ENCODE measurements at places on chromosomes 1 and 21.

DNA sequence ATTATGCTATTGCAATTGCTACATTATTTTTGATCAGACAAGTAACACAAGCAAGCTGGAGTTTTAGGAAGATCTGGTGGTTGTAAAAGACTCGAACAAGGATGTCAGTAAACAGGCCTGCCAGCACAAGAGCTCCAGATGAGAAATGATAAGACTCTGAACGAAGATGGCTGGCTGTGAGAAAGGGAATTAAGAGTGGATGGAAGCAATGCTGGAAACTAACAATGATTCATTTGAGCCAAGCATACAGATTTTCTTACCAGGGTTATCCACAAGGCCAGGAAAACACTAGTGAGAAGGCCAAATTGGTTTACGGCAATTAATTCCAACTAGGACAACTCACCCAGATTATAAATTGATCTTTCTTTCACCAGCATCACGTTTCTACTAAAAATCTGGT is 54.2 kb downstream of the NRIP1 start:
- DNase-seq: no peak

- DNase-seq: no peak
Observed at GRCh38 chr1:3454811-3455618, 550 bp downstream of the ARHGEF16 start.

DNA sequence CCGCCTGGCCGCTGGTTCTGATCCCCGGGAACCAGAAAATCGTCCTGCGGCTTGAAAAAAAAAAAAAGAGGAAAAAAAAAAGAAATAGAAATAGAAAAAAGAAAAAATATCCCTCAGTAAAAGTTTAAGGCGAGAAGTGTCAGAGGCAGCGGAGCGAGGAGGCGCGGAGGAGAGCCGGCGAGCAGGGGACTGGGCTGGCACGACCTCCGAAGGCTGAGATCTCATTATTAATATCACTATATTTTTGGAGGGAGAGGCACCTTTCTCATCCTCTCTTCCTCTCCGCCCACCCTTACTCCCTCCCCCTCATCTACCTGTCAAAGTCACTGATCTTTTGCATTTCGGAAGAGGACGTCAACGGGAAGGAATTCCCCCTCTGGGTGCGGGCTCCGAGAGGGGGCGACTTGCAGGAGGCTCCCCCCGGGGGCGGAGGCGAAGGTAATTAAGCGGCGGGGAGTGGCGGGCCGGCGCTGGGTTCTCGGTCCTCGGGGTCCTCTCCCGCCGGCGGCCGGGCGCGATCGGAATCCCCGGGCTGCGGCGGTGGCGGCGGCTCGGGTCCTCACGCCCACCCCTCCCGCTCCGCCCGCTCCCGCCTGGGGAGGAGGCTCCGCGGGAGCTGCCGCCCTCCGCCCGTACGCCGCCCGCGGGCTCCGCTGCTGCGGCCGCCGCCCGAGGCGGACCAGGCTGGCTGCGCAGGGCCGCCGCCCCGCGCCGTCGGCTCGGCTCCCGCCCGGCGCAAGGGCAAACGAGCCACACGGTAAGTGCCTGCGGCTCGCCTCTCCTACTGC is at the start of gene NTNG1:
TSS of gene NTNG1 (plus strand) at position 337 of the 788 bp plus-strand sequence.
- no peak for DNase-seq

GRCh38 chr1:6223617-6224016 is 12.1 kb downstream of the ICMT start:
- no peak for DNase-seq

Measured in MV-4-11 (cell line).